Endodermal cell (in vitro differentiated cells): ENCODE measurements at places on chromosomes 1 and 21.

DNA sequence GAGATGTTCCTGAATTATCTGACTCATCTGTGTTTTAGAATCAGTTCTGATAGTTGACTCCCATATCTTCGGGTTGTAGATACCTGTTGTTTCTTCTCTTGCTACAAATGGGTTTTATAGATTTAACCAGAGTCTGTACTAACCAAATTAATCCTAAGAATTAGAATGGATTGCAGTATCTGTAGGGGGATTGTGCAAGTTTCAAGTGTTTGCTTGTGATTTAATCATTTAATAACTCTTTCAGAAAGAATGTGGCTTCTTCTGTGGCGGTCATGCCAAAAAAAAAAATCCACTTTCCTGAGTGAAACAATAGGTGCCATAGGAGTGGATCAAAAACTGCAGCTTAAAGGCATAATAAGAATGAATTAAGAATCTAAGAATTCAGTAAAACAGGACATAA, 9.4 kb downstream of the IPO9 start:
- no peak overlapping the region for H3K27ac ChIP-seq
- no peaks in the 10 kb centered on the region for H3K27me3 ChIP-seq
- no peak overlapping the region for H3K4me3 ChIP-seq
- peaks cover 12% of the 10 kb centered on the region for H3K36me3 ChIP-seq

- no peaks in the 10 kb centered on the region for H3K36me3 ChIP-seq
- no peaks in the 10 kb centered on the region for H3K27me3 ChIP-seq
- no peak overlapping the region for H3K27ac ChIP-seq
- peaks cover 9% of the 10 kb centered on the region for H3K4me1 ChIP-seq
- no peak overlapping the region for H3K4me3 ChIP-seq
These were observed 36.9 kb downstream of the UMODL1 start for GRCh38 chr21:42107881-42108553.

DNA sequence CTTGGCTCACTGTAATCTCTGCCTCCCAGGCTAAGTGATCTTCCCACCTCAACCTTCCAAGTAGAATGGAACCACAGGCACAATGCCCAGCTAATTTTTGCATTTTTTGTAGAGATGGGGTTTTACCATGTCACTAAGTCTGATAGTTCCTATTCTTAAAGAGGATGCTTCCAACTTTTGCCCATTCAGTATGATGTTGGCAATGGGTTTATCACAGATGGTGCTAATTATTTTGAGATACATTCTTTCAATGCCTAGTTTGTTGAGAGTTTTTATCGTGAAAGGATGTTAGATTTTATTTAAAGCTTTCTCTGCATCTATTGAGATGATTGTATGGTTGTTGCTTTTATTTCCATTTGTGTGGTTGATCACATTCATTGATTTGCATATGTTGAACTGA, 103.9 kb downstream of the SLC44A5 start:
- no peak overlapping the region for H3K4me3 ChIP-seq
- no peaks in the 10 kb centered on the region for H3K36me3 ChIP-seq
- no peak overlapping the region for H3K27ac ChIP-seq
- no peaks in the 10 kb centered on the region for H3K27me3 ChIP-seq
- H3K4me1 ChIP-seq = no peaks in the 10 kb centered on the region
- DNase-seq = no peak

GRCh38 chr1:28313702-28314546, 14.9 kb upstream of the MED18 start:
- DNase-seq = peak; percentile 52
- H3K27me3 ChIP-seq = no peaks in the 10 kb centered on the region
- no peaks in the 10 kb centered on the region for H3K36me3 ChIP-seq
- no peak overlapping the region for H3K27ac ChIP-seq
- H3K4me3 ChIP-seq = no peak overlapping the region

- H3K4me1 ChIP-seq = no peaks in the 10 kb centered on the region
- DNase-seq = no peak
- H3K27ac ChIP-seq = no peak overlapping the region
- no peak overlapping the region for H3K4me3 ChIP-seq
These were observed 136.5 kb upstream of the GJB5 start for GRCh38 chr1:34618381-34618780.

- H3K4me3 ChIP-seq = no peak overlapping the region
- no peaks in the 10 kb centered on the region for H3K4me1 ChIP-seq
- no peak overlapping the region for H3K27ac ChIP-seq
- no peak for DNase-seq
These were observed 87.0 kb downstream of the GPR52 start for GRCh38 chr1:174534789-174535188.

DNA sequence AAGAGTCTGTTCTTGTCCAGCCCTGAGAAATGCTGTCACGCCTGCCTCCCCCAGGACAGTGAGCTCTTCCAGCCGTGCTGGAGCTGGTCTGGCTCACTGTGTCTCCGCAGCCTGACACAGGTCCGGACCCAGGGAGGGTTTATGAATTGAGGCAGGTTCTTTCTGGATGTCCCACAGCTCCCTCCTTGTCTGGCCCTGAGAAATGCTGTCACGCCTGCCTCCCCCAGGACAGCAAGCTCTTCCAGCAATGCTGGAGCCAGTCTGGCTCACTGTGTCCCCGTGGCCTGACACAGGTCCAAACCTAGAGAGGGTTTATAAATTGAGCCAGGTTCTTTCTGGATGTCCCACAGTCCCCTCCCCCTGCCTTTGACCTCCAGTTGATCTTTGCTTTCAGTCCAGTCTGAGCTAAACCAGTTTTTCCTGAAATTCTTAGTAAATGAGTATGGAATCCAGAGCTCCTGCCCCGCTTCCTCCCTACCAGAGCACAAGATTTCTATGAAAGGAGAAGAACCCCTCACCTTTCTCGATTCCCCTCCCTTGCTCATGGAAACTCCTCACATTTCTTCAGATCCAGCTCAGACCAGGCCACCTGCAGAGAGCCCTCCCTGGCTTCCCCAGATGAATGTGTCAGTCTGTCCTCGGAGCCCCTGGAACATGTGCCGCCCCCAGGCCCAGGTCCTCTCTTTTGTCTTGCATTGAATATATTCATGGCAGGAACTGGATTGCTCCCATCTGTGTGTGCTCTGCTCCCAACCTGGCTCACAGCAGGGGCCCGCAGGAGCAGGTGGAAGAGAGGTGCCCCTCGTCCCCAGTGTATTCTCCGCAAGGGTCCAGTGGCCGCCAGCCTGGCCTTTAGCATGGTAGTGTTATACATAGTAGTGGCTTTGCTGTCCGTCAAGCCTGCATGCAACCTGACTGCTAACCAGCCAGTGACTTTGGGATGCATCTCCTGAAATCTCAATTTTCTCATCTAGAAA, 116.3 kb downstream of the EPHB2 start:
- peak overlapping the region; percentile 29 for H3K27ac ChIP-seq
- H3K4me1 ChIP-seq = peaks cover 18% of the 10 kb centered on the region
- no peaks in the 10 kb centered on the region for H3K27me3 ChIP-seq
- DNase-seq = peak; percentile 71

- no peaks in the 10 kb centered on the region for H3K36me3 ChIP-seq
- H3K4me3 ChIP-seq = no peak overlapping the region
- H3K27me3 ChIP-seq = no peaks in the 10 kb centered on the region
These were observed 1048.3 kb downstream of the AMY1C start for GRCh38 chr1:104797982-104798381.
